ENCODE measurements at places on chromosomes 16 and 17.

DNA sequence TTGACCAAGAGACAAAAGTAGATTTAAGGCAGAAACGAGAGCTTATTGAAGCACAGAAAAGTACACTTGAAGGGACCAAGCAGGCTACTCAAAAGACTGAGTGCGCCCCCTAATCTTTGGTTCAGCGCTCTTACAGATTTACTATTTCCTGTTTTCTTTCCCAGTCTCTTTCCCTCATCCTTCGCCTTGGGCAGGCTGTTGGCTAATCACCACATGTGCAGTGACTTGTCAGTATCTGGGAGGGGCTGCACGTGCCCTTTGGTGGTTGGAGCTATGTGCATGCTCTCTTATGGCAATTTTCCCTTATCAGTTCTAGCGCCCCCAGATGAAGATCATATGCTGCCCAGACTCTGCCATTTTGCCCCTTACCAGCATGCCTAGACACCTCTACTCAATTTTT, 35.4 kb upstream of the SHISA6 start:
- no peak for DNase-seq

DNA sequence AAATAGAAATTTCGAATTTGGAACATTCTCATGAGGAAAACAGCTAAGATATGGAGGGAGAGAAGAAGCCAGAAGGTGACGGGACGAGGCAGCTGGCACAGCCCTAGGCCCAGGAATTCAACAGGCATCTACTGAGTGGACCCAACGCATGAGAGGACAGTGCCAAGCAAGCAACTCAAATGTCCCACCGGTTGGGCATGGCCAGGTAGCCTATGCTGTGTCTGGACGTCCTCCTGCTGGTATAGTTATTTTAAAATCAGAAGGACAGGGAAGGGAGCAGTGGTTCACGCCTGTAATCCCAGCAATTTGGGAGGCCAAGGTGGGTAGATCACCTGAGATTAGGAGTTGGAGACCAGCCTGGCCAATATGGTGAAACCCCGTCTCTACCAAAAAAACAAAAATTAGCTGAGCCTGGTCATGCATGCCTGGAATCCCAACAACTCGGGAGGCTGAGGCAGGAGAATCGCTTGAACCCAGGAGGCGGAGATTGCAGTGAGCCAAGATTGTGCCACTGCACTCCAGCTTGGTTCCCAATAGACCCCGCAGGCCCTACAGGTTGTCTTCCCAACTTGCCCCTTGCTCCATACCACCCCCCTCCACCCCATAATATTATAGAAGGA, 2.0 kb downstream of the GH1 start:
- no peak for DNase-seq

DNA sequence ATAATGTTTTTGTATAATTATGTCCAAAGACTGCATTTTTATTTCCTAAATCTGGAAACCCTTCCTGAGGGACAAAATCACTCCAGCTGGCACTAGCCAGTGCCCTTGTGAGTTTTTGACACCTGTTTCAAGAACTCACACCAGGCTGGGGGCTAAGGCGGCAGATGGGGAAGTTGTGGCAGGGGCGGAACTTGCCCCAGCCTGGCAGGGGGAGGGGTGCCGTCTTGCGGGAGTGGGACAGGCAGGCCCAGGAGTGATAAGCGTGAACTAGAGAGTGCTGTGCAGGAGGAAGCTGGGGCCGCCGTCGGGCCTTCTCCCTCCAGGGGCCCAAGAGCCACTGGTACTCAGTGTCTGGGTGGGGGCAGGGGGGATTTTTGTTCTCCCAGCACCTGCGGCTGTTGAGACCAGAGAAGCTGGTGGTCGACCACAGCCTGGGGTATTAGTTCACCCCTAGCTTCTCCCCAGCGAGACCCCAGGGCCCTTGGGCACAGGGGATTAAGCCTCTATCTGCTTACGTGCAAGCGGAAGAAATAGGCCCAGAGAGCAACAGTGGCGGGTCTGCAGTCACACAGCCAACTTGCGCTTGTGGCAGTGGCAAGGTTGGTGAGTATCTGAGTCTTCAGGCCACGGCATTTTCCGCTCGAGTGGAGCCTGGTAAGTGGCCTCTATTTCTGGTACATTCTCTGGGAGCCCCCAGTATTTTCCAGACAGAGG, 40.2 kb upstream of the PLCG2 start:
- DNase-seq: no peak

GRCh38 chr17:31172388-31172787, 77.6 kb downstream of the NF1 start:
- peak; percentile 3 for DNase-seq

DNA sequence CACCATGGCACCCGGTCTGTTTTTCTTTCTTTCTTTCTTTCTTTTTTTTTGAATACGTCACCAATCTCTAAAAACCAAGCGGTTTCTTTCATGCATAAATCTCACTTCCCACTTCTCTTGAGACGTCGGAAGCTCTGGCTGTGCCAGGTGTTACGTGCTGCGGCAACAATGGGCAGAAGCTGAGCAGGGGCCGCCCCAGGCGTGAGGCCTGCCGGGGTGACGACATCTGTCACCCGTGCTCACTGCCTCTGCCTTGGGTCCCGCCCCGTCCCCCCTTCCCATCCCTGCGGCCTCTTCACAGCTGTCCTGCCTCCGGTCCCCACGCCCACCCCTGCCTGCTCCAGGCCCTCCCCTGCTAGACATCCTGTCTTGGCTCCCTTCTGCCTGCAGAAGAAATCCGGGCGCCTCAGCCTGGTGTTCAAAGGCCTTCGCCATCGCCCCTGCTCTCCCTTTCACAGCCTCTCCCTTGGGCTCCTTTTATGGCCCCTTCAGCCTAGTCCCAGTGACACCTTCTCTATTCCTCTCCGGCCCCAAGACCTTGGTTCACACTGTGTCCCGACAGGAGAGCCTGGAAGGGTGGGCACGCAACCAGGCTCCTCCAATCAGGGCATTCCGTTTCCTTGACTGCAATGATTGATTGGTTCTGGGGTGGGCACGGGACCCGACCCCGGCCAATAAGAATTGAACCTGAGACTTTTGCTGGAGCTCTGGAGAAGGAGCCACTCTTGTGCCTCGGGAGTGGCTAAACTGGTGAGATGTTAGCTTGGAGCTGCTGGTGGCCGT, 4.8 kb downstream of the P2RX1 start:
- DNase-seq: peak; percentile 86

- no peak for DNase-seq
Observed at GRCh38 chr16:88938777-88939244, 38.2 kb downstream of the CBFA2T3 start.

GRCh38 chr16:3305109-3306068, at the start of the genes TIGD7 and ZNF75A:
Gene TIGD7 (minus strand): TSS chr16:3305430. CDS start chr16:3300614, 4,816 bp downstream.
Gene ZNF75A (plus strand): TSS chr16:3305497. CDS start chr16:3308429, 2,932 bp downstream.
- peak; percentile 94 for DNase-seq

- peak; percentile 96 for DNase-seq
Observed at GRCh38 chr17:43900183-43900857, 7.0 kb downstream of the MPP2 start.

- no peak for DNase-seq
Observed at GRCh38 chr17:55588446-55589242, 77.4 kb upstream of the SMIM36 start.

GRCh38 chr16:10995565-10995964, 51.2 kb downstream of the CLEC16A start:
- DNase-seq: no peak

DNA sequence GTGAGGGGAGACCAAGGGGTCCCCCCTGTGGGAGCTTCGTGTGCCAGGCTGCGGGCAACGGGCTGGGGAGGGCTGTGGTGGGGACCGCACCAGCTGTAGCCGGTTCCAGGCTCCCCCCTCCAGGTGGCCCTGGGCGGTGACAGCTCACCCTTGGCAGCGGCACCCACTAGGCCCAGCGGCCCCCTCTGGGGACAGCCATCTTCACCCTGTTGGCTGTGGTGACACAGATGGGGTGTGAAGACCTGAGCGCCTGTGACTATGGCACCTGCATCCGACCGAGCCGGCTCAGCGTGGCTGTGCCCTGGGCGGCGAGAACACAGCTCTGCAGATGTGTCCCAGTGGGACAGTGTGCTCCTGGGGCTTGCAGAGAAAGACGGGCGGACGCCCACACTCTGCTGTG, 1.1 kb upstream of the C1QTNF8 start:
- DNase-seq: no peak

DNA sequence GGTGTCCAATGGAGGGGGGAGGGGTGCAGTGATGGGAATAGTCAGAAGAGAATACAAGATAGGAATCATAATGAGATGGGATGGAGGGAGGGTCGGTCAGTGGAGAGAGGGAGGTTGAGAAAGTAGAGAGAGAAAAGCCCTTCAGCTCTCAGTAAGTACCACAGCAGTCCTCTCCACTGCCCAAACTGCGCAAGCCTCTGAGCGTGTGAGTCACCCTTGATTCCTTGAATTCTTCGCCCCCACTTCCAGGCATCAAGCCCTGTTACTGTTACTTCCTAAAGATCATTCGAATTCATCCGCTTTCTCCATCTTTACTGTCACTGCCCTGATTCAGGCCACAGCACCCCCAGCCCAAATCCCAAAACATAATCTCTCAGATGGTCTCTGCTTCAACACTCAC, 2.5 kb downstream of the GUCY2D start:
- DNase-seq: no peak

Data from activated CD4-positive, alpha-beta T cell treated with anti-CD3 and anti-CD28 coated beads, Interleukin-2, amount 10 ng/mL, durations not matched to agents 24 days and 14 days (primary cell).